ENCODE measurements at places on chromosomes 5 and 9.

DNA sequence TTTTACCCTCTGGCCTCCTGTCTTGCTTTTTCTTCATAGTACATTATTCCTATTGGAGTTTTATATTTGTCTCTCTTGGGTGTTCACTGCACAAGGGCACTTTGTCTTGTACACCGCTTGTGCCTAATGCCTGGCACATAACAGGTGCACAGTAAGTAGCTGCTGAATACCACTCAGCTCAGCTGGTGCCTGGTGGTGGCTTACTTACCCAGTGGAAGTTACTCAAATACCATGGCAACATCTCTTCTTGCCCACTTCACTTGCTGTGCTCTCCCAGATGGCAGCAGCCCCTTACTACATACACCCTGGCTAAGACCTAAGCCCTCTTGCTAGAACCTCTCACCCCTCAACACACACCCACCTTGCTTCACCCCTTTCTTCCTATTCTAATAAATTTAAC, 11.3 kb upstream of the SKP1 start:
- DNase-seq, result no peak

GRCh38 chr9:130940027-130940549, 1.0 kb upstream of the FIBCD1 start:
- DNase-seq, result no peak

- no peak for DNase-seq
These were observed 732 bp downstream of the GBGT1 start for GRCh38 chr9:133162861-133163503.

DNA sequence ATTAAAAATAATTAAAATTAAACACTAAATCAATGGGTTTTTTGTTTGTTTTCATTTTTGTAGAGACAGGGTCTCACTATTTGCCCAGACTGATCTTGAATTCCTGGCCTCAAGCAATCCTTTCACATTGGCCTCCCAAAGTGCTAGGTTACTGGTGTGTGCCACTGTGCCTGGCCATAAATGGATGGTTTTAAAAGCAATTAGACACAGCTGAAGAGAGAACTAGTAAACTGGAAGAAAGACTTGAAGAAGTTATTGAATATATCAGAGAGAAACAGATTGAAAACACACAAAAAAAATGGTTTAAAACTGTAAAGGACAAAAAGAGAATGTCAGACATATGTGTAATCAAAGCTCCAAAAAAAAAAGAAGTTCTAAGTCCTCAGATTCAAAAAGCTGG, 83.0 kb downstream of the DENND1A start:
- DNase-seq, result no peak

GRCh38 chr5:58932057-58932612, 349.3 kb downstream of the RAB3C start:
- no peak for DNase-seq

All from globus pallidus (tissue), 1 donor.